ENCODE measurements at places on chromosomes 2 and 18.
A peak's percentile ranks its signal among the peaks of the same experiment; 100 is the strongest.

DNA sequence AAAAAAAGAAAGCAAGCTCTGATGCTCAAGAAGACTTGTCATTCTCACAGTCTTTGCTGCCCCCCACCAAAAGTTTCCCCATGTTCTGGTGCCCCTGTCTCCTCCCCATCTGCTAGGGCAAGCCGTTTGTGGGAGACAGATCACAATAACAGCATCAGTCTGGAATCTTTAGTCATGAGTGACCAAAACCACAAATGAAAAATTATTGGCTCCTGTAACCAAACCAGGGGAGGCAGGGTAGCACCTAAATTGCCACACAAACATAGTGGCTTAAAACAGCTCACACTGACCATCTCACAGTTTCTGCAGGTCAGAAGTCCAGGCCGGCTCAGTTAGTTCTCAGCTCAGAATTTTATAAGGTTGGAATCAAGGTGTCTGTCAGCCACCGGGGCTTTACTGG, 9.1 kb upstream of the B3GNT7 start:
- no peak for DNase-seq

- DNase-seq: no peak
Measured at GRCh38 chr18:69574401-69574800, 173.7 kb downstream of the DOK6 start.

GRCh38 chr2:9780368-9781130, 62.7 kb upstream of the TAF1B start:
- no peak for DNase-seq

DNA sequence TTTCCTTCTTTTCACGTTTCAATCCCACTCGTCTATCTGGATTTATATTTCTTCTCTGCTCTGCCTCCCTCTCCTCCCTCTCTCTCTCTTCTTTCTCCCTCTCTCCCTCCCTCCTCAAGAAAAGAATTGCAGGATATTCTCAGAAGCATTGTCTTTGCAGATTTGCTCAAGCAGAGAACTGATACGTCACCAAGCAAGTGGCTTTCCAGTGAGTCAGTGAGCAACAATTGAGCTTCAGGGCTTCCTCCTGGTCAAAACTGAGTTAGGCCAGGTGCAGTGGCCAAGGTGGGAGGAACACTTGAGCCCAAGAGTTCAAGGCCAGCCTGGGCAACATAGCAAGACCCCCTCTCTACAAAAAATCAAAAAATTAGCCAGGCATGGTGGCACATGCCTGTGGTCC, 151.1 kb downstream of the SMAD2 start:
- DNase-seq: no peak

- DNase-seq: no peak
Measured at GRCh38 chr2:182540252-182540651, 113.4 kb upstream of the PDE1A start.

- DNase-seq: no peak
Measured at GRCh38 chr2:230770804-230771203, 58.2 kb downstream of the CAB39 start.

DNA sequence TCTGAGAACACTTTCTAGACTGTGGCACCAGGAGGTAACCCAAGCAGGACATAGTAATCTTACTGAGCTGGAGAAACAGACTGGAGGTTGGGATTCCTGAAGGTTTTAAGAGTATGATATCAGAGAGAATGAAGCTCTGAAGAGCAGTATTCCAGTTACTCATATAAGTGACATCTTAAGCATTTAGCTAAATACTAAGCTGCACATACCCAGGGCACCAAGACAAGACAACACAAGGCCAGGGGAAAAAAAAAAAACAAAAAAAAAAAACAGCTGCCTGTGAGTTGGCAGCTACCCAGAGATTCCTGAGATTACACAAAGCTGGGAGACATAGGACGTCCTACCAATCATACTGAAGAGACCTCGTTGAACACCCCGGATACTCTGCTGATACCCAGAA, 175.8 kb downstream of the SRBD1 start:
- no peak for DNase-seq

GRCh38 chr2:218744615-218745014, 34.0 kb downstream of the TTLL4 start:
- no peak for DNase-seq

DNA sequence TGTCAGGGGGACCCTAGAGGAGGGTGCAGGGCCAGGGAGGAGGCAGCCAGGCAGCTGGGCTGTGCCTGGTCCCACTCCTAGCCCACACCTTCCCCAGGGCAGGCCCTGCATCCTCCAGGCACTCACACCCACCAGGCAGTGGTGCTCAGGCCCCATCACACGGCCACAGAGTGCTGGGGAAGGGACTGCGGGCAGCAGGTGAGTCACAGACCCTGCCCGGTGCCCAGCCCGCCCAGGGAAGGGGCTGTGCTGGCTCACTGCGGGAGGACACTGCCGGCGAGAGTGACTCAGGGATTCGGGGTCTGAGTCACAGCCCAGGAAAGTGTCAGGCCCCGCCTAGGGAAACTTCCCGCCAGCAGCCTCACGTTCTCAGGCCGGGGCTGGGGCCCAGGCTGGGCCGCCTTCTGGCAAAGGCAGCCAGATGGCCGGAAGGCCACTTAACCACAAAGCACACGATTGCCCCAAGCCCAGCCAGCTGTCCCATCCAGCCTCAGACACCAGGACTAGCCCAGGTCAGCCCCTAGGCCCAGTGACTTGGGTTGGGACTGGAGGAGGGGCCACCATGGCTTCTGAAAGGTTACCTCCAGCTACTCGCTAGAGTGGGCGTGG, 42.2 kb downstream of the BIN1 start:
- DNase-seq: peak; percentile 83

All from CD4-positive, alpha-beta T cell treated with Interferon alpha-2 for 1 hour (primary cell).